ENCODE measurements at places on chromosomes 11 and 22. TPM values are rescaled to one million over a fixed set of nuclear protein-coding genes. Genes with fewer than 3 reads are reported as not detected.

The MAP6 gene
- total RNA-seq = not detected

DNA sequence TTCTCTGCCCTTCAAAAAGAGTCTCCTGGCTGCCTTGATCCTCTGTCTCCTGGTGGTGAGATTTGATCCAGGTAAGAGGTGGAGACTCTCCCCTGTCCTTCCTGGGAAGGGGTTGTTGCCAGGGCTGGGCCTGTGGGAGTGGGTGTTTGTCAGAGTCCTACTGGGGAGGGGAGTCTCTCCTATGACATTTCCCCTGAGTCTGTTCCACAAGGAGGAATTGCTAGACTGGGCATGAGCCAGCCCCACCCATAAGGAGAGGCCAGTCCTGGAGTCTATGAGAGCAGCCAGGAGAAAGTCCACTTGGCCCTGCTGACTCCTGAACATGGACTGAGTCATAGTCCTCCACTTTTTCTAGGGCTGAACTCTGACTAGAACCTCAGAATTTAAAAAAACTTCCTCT is 7.4 kb downstream of the PEX26 start:
- no peak for DNase-seq

- no peak for DNase-seq
Measured at GRCh38 chr22:38494498-38494897, 11.6 kb downstream of the DDX17 start.

DNA sequence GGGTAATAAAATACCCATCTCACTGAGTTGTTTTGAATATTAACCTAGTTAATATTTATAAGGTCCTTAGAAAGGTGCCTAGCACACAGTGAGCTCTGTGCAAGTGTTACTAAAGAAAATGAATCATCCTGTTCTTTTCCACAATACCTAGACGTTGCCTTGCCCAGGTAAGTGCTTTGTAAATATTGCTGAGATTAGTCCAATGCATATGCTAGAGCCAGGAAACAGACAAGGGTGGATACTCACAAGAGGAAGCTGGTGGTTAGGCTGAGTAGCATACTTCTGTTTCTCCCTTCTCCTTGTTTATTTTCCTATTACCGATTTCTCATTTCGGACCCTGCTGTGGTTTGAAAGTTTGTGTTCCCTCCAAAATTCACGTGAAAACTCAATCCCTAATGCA is 58.1 kb upstream of the BARX2 start:
- no peak for DNase-seq

DNA sequence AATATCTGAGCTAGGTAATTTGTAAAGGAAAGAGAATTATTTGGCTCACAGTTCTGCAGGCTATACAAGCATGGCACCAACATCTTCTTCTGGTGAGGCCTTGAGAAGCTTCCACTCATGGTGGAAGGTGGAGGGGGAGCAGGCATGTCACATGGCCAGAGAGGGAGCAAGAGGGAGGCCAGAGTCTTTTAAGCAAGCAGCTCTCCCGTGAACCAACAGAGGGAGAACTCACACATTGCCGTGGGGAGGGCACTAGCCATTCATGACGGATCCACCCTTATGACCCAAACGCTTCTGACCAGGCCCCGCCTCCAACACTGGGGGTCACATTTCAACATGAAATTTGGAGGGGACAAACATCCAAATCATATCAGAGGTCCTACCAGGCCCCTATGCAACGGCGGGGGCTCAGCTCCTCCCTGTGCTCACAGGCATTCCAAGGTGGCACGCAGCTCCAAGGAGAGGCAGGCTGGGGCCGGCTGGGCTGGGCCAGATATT is 4.6 kb downstream of the C11orf96 start:
- DNase-seq = no peak

DNA sequence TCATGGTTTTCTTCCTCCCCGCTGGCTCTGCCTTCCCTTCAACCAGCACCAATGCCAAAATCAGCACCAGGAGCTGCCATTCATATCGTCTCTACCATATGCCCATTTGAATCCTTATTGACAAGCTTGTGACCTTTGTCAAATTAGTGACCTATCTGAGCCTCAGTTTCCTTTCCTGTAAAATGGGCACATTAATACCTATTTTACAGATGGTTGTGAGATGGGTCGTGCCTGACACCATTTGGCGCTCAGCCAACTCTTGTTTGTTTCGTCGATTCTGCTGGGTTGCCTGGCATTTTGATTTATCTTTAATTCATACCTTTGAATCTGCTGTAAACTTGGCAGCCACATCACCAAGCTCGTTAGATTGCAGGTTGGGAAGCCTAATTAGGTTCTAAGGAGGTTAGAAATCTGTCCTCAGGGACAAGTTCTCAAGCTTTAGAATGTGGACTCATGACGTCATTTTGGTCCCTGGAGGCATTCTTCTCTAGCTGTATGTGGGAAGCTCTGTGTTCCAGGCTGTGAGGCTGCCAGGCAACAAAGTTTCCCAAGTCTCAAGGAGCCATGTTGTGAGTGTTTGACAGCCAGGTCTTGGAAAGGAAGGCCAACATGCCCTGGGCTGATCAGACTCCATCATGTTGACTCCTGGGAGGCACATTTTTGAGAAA is 61.0 kb downstream of the RPS6KA4 start:
- DNase-seq = no peak

All from activated CD8-positive, alpha-beta T cell treated with anti-CD3 and anti-CD28 coated beads for 36 hours (primary cell).